ENCODE measurements at places on chromosomes 12 and 14. TPM values are rescaled to one million over a fixed set of nuclear protein-coding genes. Genes with fewer than 3 reads are reported as not detected.
A peak's percentile ranks its signal among the peaks of the same experiment; 100 is the strongest.

- DNase-seq = peak; percentile 90
These were observed 1.3 kb downstream of the GPR137C start for GRCh38 chr14:52553671-52554575.

- no peak for DNase-seq
These were observed 52.8 kb upstream of the ELK3 start for GRCh38 chr12:96141216-96141912.

GRCh38 chr12:123808167-123808566, 46.1 kb downstream of the DNAH10 start:
- DNase-seq = no peak

- no peak for DNase-seq
These were observed 80.8 kb downstream of the GALNT9 start for GRCh38 chr12:132248453-132249167.

DNA sequence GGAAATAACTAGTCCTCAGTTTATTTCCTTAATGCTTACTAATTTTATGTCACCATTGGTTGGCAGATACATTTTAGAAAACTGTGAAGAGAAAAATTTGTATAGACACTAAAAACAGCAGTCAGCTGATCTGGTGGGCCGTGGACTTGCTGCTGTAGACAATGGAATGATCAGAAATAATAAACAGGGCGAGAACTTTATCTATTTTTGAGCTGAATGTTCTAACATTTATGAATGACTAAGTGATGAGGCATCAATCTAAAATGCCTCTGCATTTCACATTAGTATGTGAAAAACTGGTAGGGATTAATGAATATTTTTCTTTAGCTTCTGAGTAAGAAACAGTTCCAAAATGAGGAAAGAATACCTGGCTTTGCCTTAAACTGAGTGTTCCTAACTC, 24.8 kb upstream of the PKP2 start:
- no peak for DNase-seq

SGPP1 gene
- total RNA-seq = 30.1 TPM

PELI2 gene
- total RNA-seq = 27.6 TPM

Measured in testis (tissue), 5 donors.